IPS DF 6.9 (cell line): ENCODE measurements at places on chromosomes 12 and 14.
A peak's percentile ranks its signal among the peaks of the same experiment; 100 is the strongest.

DNA sequence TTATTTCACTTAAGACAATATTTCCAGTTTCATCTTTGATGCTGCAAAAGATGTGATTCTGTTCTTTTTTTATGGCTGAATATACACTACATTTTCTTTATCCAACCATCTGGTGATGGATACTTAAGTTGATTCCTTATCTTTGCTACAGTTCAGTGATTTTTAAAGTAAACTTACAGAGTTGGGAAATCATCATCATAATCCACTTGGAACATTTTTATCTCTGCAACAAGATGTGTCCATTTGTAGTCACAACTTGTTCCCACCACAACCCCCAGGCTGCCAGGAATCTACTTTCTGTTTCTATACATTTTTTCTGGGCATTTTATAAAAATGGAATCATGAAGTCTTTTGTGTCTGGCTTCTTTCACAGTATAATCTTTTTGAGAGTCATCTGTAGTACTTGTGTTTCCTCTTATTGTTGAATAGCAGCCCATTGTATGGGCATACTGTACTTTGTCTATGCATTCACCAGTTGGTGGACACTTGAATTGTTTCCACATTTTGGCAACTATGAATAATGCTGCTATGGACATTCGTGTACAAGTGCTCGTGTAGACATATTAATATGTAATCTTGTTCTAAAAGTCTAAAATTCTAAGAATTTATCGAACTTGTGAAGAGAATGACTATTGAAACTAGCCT, 212.5 kb upstream of the DDHD1 start:
- no peak overlapping the region for H3K27ac ChIP-seq
- DNase-seq = no peak
- no peaks in the 10 kb centered on the region for H3K36me3 ChIP-seq
- no peaks in the 10 kb centered on the region for H3K4me1 ChIP-seq

- H3K27me3 ChIP-seq = no peaks in the 10 kb centered on the region
- no peak overlapping the region for H3K4me3 ChIP-seq
- no peaks in the 10 kb centered on the region for H3K36me3 ChIP-seq
- peaks cover 1% of the 10 kb centered on the region; the same call in 1 of the 2 replicates for H3K4me1 ChIP-seq
- no peak for DNase-seq
- no peak overlapping the region for H3K27ac ChIP-seq
Measured at GRCh38 chr14:100423317-100424010, 100.3 kb downstream of the SLC25A47 start.

- no peaks in the 10 kb centered on the region for H3K36me3 ChIP-seq
- no peaks in the 10 kb centered on the region for H3K27me3 ChIP-seq
- no peak overlapping the region for H3K4me3 ChIP-seq
- no peak overlapping the region for H3K27ac ChIP-seq
- no peaks in the 10 kb centered on the region; the same call in 1 of the 2 replicates for H3K4me1 ChIP-seq
- no peak for DNase-seq
Measured at GRCh38 chr12:89236237-89236636, 116.1 kb downstream of the DUSP6 start.

DNA sequence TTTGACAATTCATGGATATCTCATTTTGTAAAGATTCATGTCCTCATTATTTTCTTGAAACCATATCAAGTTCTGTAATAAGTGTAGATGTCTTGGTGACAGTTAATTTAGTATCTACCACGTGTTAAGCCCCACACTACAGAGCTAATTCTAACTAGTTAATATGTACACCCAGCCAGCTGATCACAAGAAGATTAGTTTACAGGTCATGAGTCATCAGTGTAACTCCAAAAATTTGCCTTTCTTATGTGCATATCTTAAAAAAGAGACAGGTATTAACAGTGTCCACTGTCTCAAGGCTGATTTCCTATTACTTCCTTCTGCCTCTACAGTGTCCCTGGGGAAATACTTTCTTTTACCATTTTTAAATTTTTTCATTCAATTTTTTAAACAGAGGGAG, 13.3 kb upstream of the YBX3 start:
- H3K27me3 ChIP-seq = no peaks in the 10 kb centered on the region
- no peaks in the 10 kb centered on the region for H3K4me1 ChIP-seq
- no peaks in the 10 kb centered on the region for H3K36me3 ChIP-seq
- H3K27ac ChIP-seq = no peak overlapping the region
- no peak for DNase-seq
- no peak overlapping the region for H3K4me3 ChIP-seq

- no peak overlapping the region for H3K4me3 ChIP-seq
- H3K36me3 ChIP-seq = no peaks in the 10 kb centered on the region
- H3K27ac ChIP-seq = no peak overlapping the region
- H3K4me1 ChIP-seq = no peaks in the 10 kb centered on the region
- H3K27me3 ChIP-seq = no peaks in the 10 kb centered on the region
Measured at GRCh38 chr14:82796086-82796485, 1262.4 kb upstream of the SEL1L start.

- H3K36me3 ChIP-seq = no peaks in the 10 kb centered on the region
- no peak for DNase-seq
- H3K27ac ChIP-seq = no peak overlapping the region
- H3K27me3 ChIP-seq = no peaks in the 10 kb centered on the region
Measured at GRCh38 chr12:1510056-1510812, 84.1 kb downstream of the FBXL14 start.

- H3K4me1 ChIP-seq = no peaks in the 10 kb centered on the region; the same call in 1 of the 2 replicates
- no peaks in the 10 kb centered on the region; the same call in 1 of the 2 replicates for H3K36me3 ChIP-seq
- no peak overlapping the region for H3K27ac ChIP-seq
- DNase-seq = no peak
Measured at GRCh38 chr14:102317564-102318248, 1.8 kb upstream of the ZNF839 start.

GRCh38 chr12:95551913-95552516, 739 bp upstream of the USP44 start:
- H3K27me3 ChIP-seq = no peaks in the 10 kb centered on the region
- no peaks in the 10 kb centered on the region for H3K36me3 ChIP-seq
- peaks cover 6% of the 10 kb centered on the region for H3K4me1 ChIP-seq
- no peak for DNase-seq
- H3K4me3 ChIP-seq = peak overlapping the region; percentile 62; the same call in 1 of the 2 replicates

GRCh38 chr12:17949558-17950141, 140.3 kb downstream of the RERGL start:
- H3K27me3 ChIP-seq = no peaks in the 10 kb centered on the region
- no peak overlapping the region for H3K27ac ChIP-seq
- H3K4me3 ChIP-seq = no peak overlapping the region

DNA sequence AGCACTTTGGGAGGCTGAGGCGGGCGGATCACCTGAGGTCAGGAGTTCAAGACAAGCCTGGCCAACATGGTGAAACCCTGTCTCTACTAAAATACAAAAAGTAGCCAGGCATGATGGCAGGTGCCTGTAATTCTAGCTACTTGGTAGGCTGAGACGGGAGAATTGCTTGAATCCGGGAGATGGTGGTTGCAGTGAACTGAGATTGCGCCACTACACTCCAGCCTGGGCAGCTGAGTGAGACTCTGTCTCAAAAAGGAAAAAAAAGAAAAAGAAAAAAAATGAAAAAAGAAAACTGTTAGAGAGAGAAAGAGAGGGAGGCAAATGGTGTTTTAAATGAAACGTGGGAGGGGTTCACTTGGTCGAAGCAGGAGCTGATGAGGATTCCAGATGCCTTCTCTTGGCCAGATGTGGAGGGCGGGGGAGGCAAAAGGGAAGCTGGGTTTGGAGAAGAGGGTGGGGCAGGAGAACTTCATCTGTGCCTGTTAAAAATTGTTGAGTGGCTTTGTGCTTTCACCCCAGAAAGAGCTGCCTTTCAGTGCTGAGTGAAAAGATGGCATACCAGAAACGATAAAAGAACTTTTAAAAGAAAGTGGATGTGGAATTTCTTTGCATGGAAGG, 1.1 kb downstream of the EMP1 start:
- H3K27me3 ChIP-seq = no peaks in the 10 kb centered on the region

DNA sequence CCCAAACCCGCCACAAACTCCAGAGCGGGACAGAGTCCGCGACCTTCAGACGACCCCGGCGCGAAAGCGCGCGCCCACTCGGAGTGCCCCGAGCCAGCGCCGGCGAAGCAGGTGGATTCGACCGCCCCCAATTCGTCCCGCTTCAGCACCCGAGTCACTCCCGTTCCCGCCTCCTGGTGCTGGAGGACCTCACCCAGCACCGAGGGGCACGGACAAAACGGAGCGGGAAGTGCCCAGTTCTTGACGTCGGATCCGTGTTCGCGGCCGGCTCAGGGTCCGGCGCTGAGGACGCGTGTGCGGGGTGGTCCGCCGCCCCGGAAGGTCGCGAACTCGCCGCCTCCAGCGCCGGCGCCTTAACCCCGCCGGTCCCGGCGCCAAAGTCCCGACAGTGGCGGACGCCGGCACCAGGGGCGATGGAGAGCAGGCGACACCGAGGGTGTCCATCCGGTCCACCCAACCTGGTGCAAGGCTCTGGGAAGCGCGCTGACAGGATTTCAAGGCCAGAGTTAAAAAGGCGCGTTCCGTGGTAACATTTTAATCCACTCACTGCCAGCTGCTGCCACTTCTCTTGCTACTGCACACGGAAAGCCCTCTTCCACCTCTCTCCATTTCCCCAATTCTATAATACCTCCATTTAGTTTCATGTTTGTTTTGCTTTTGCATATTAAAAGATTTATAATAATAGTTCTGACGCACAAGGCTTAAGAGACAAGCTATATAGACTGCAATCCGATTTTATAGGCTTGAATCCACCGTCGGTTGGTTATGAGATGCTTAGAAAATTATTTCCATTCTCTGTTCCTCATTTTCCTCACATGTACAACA, 240.0 kb upstream of the CPNE8 start:
- no peaks in the 10 kb centered on the region for H3K4me1 ChIP-seq
- DNase-seq = no peak
- H3K27ac ChIP-seq = no peak overlapping the region
- peak overlapping the region; percentile 33; the same call in 1 of the 2 replicates for H3K4me3 ChIP-seq

DNA sequence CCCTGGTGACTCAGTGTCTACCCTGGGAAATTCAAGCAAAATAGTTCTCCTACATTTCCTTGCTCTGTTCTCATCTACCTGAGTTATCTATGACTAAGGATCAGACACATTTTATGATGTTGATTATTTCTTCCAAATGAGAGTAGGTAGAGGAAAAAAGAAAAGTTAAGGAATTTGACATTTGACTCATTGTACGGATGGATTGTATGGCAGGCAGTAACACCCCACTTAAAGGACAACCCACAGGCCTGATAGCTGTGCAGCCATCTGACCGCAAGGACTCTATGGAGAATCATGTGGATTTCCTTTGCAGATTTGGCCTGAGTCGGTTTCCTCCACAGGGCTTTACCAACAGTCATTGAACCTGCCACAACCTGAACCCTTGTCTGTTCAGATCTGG, 540.3 kb downstream of the BCL11B start:
- DNase-seq = no peak
- H3K36me3 ChIP-seq = no peaks in the 10 kb centered on the region
- H3K4me3 ChIP-seq = no peak overlapping the region
- H3K27ac ChIP-seq = no peak overlapping the region

DNA sequence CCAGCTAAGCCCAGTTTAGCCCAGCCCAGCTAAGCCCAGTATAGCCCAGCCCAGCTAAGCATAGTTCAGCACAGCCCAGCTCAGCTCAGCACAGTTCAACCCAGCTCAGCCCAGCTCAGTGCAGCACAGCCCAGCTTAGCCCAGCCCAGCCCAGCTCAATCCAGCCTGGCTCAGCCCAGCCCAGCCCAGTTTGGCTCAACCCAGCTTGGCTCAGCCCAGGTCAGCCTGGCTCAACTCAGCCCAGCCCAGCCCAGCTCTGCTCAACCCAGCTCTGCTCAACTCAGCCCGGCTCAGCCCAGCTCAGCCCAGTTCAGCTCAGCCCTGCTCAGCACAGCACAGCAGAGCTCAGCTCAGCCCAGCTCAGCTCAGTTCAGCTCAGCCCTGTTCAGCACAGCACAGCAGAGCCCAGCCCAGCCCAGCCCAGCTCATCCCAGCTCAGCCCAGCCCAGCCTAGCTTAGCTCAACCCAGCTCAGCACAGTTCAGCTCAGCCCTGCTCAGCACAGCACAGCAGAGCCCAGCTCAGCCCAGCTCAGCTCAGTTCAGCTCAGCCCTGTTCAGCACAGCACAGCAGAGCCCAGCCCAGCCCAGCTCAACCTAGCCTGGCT, 330.9 kb downstream of the TMEM121 start:
- no peak overlapping the region for H3K4me3 ChIP-seq
- no peaks in the 10 kb centered on the region for H3K27me3 ChIP-seq
- DNase-seq = no peak
- no peaks in the 10 kb centered on the region for H3K4me1 ChIP-seq

DNA sequence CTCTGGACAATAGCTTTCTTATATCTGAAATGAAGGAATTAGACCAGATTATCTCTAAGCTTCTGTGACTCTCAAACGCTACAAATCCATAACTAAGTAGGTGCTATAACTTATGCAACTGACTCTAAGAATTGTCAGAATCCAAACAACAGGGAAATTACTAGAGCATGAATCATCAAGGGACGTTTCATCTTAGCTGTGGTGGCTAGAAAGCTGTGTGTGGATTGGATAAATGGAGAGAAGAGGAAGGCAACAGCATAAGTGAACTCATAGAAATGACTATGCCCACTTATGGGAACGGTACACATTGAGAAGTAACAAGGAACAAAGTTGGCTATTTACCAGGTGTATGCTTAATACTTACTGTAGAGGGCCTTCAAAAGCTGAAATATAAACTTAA, 96.0 kb upstream of the NEDD1 start:
- no peaks in the 10 kb centered on the region for H3K27me3 ChIP-seq
- peaks cover 2% of the 10 kb centered on the region; the same call in 1 of the 2 replicates for H3K4me1 ChIP-seq
- DNase-seq = no peak
- no peak overlapping the region for H3K4me3 ChIP-seq
- no peak overlapping the region for H3K27ac ChIP-seq

- no peak for DNase-seq
- H3K4me1 ChIP-seq = no peaks in the 10 kb centered on the region
- H3K27me3 ChIP-seq = no peaks in the 10 kb centered on the region
Measured at GRCh38 chr12:19404242-19404880, 34.9 kb upstream of the AEBP2 start.

- H3K27ac ChIP-seq = no peak overlapping the region
- H3K27me3 ChIP-seq = no peaks in the 10 kb centered on the region
- H3K36me3 ChIP-seq = no peaks in the 10 kb centered on the region
- H3K4me1 ChIP-seq = 0 out of 2 replicates have a peak, but pooled peaks cover 1% of the 10 kb centered on the region
- H3K4me3 ChIP-seq = no peak overlapping the region
Measured at GRCh38 chr14:74940956-74941565, 14.3 kb downstream of the PGF start.

- H3K4me3 ChIP-seq = no peak overlapping the region
- H3K36me3 ChIP-seq = no peaks in the 10 kb centered on the region
- no peak for DNase-seq
- no peaks in the 10 kb centered on the region for H3K27me3 ChIP-seq
- no peak overlapping the region for H3K27ac ChIP-seq
- H3K4me1 ChIP-seq = no peaks in the 10 kb centered on the region
Measured at GRCh38 chr12:98674841-98675240, 29.8 kb downstream of the APAF1 start.

DNA sequence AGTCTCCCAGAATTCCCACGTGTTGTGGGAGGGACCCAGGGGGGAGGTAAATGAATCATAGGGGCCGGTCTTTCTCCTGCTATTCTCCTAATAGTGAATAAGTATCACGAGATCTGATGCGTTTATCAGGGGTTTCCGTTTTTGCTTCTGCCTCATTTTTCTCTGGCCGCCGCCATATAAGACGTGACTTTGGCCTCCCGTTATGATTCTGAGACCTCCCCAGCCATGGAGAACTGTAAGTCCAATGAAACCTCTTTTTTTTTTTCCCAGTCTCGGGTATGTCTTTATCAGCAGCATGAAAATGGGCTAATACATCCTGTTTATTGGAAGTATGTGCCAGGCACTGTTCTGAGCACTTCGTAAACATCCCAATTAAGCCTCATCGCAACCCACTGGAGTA, 788 bp downstream of the KRT72 start:
- no peak for DNase-seq
- no peaks in the 10 kb centered on the region for H3K4me1 ChIP-seq
- no peaks in the 10 kb centered on the region for H3K27me3 ChIP-seq
- H3K27ac ChIP-seq = no peak overlapping the region
